ENCODE measurements at places on chromosomes 7 and 10.

GRCh38 chr10:10132009-10132408 lies 885.7 kb upstream of the CELF2 start:
- no peak for DNase-seq

DNA sequence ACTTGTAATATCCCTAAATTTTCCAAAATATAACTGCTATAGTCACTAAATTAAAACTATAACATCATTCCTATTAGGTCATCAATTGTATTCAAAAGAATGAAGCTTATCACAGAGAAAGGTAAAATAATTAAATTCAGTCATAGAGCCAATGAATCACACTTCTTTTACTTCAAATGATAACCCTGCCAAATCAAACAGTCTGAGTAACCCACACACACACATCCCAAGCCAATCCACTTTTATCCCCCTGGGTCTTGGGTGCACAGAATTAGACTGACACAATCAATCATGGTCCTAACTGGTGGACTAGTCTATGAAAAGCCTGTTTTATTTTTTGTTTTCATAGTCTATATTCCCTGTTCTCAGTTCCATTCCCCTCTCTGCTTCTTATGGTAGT lies 25.6 kb downstream of the CTNNA3 start:
- no peak for DNase-seq

- DNase-seq, result no peak
Measured at GRCh38 chr7:142636751-142637150, 112.5 kb upstream of the PRSS1 start.

DNA sequence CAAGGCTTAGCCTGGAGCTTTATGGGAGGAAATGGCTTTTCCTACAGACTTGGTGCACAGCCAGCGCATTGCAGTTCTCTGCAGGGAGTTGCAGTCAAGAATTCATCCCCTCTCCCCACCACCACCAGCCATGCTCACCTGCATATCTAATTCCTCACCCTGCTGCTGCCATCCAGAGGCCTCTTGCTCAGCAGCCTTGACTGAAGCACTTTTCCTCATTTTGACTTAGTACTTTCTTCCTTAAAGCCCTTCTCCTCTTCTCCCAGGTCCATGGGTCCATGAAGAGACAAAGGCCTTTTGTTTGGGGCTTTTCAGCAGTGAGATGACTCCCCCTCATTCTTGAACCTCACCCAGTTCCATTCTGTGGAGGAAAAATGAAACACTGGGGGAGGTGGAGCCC lies 39.7 kb upstream of the GPR141 start:
- DNase-seq, result no peak

- no peak for DNase-seq
Measured at GRCh38 chr7:41328131-41328530, 374.8 kb downstream of the INHBA start.

- DNase-seq, result no peak
Measured at GRCh38 chr7:142720172-142720773, 29.0 kb upstream of the PRSS1 start.

DNA sequence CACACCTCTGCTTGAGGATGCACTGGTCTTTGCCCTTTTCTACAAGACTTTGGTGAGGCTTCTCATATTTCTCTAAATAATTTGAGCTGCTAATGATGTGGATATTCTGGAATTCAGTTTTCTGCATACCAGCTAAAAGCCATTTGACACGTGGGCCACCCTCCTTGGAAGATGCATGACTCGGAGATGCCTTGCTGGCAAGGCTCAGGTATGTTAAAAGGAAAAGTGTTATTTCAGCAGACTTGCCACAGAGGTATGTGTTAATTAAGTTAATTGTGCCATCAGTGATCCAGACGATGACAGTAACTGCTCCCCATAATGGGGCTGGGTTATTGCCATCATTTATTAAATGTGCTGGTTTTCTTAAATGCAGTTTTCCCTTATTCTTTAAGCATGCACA lies 8.8 kb upstream of the GFRA1 start:
- DNase-seq, result no peak
